Activated naive CD8-positive, alpha-beta T cell treated with anti-CD3 and anti-CD28 coated beads for 36 hours (primary cell): ENCODE measurements at places on chromosomes 6 and 20. TPM values are rescaled to one million over a fixed set of nuclear protein-coding genes. Genes with fewer than 3 reads are reported as not detected.

GRCh38 chr6:346386-347030 is 45.0 kb upstream of the IRF4 start:
- no peak for DNase-seq

DNA sequence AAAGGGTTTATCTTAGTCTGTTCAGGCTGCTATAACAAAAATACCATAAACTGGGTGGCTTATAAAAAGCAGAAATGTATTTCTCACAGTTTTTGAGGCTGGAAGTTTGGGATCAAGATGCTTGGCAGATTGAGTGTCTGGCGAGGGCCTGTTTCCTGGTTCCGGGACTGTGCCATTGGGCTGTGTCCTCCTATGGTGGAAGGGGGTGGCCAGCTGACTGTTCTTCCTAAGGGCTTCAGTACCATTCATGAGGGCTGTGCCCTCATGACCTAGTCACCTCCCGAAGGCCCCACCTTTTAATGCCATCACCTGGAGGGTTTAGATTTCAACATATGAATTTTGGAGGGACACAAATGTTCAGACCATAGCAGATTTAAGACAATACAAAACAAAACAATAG is 91.2 kb downstream of the ARID1B start:
- no peak for DNase-seq

DNA sequence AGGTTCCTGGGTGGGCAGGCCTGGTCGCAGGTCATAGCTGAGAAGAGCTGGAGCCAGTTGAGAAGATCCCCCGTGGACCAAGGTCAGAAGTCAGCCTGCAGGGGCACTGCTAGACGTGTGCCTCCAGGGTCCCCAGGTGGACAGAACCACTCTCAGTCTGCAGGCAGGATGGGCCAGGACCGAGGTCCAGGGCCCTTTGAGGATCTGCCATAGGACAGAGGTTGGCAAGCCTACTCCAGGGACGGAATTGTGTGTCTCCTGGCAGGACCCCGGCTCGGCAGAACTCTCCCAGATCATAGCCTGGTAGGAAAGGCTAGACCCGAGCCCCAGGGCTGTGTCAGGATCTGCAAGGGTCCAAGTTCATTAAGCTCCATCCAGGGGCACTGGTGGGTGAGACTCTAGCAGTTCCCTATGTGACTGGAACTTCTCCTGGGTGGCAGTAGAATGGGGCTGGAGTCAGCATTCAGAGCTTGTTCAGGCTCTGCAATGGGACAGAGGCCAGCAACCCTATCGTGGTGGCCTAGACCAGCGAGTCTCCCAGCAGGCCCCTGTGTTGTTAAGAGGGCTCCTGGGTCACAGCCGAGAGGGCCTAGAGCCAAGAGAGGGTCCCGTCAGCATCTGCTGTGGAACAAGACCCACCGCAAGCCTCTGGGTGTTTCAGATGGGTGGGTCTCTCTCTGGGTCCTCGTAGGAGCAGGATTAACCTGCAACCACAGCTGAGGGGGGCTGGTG is 18.2 kb downstream of the TTLL2 start:
- DNase-seq, result no peak

GRCh38 chr20:24868396-24868927 is 80.6 kb upstream of the CST7 start:
- no peak for DNase-seq

DNA sequence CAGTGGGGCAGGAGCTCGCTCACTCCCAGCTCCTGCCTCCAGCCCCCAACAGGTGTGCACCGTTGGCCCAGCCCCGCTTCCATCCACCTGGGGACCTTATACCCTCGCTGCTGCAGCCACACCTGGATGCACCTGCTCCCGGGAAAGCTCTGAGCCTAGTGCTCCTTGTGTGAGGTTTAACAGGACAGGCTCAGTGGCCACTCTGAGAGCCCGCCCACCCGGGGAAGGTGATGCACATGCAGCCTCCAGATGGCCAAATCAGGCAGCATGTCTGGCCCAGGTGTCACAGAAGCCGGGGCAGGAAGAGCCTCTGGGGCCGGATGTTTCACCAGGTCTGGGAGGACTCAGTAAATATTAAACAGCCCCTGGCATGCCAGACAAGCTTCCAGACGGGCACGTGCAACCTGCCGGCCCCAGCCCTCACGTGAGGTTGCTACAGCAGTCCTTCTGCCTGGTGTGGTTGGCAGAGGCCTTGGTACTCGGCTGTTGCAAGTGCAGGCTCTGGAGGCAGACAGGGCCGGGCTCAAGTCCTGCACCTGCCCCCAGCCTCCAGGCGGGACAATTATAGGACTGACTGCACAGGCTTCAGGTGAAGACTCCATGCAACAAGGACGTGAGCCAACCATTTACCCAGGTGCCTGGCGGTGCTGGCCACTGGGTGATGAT is 66.9 kb downstream of the RIPOR3 start:
- DNase-seq, result no peak

GRCh38 chr6:167405778-167406532 is 81.1 kb downstream of the TTLL2 start:
- DNase-seq, result no peak

- no peak for DNase-seq
Observed at GRCh38 chr6:35494161-35494563, 2.7 kb downstream of the TEAD3 start.

GRCh38 chr6:7909323-7910276 is 988 bp downstream of the TXNDC5 start:
- peak; percentile 61 for DNase-seq

Gene PRR18
- total RNA-seq, result 0.08 TPM

Gene RIMS1
- not detected for total RNA-seq

Gene ISM1
- 3.4 TPM for total RNA-seq

DNA sequence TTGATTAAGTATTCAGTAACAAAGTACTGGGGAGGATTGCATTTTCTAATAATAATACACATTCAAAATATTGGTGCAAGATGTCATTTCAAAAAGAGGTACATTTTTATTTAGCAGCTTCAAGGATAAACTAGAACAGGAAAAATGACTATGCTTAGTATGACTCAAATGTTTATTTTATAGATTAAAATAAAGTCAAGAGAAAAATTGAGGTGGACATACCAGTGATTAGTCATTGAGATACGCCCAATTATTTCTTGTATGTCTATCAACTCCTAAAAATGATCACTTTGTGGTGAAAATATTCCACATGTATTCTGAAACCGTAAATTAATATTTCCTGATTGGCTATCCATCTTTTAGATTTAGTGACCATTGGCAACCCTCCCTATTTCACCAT is 96.7 kb downstream of the PHF3 start:
- DNase-seq, result no peak

- no peak for DNase-seq
Observed at GRCh38 chr6:11197175-11197536, 35.3 kb downstream of the NEDD9 start.

- no peak for DNase-seq
Observed at GRCh38 chr20:1786486-1786885, 108.7 kb upstream of the SIRPA start.

- DNase-seq, result peak; percentile 39
Observed at GRCh38 chr6:2542858-2543218, 207.9 kb downstream of the MYLK4 start.

- DNase-seq, result no peak
Observed at GRCh38 chr6:166511316-166511715, 75.2 kb downstream of the RAMACL start.

DNA sequence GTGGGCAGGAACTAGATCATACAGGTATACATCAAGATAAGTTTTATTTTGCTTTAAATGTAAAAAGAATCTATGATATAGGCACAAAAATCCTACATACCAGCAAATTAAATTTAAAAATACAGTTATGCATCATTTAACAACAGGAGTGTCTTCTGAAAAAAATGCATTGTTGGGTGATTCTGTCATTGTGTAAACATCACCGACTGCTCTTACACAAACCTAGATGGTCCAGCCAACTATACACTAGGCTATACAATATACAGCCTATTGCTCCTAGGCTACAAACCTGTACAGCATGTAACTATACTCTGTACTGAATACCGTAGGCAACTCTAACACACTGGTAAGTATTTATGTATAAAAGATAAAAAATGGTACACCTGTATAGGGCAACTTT is 139.4 kb downstream of the RNGTT start:
- no peak for DNase-seq

DNA sequence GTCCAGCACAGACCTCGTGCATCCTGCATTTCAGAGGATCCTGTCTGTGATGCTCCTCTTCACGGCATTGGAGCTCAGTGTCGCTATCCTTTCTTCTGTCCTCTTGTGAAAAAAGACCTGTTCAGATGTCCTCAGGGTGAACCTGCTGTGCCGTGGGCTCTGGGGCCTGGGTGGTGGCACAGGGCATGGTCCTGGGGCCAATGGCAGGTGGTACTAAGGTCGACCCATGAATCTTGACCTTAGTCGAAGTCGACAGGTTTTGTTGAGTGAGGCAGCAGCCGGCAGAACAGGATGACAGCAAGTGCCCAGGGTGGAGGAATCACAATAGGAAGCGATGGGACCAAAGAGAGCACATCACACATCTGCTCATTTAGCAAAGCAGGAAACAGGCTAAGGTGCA is 22.0 kb upstream of the MAS1L start:
- DNase-seq, result no peak

GRCh38 chr6:27865850-27866356 is 46.3 kb downstream of the OR2B2 start:
- peak; percentile 67 for DNase-seq

- DNase-seq, result no peak
Observed at GRCh38 chr6:4936681-4937041, 67.2 kb downstream of the RPP40 start.

GRCh38 chr20:25706793-25707192 is 10.1 kb upstream of the ZNF337 start:
- peak; percentile 29 for DNase-seq

Gene CTCFL
- not detected for total RNA-seq

DNA sequence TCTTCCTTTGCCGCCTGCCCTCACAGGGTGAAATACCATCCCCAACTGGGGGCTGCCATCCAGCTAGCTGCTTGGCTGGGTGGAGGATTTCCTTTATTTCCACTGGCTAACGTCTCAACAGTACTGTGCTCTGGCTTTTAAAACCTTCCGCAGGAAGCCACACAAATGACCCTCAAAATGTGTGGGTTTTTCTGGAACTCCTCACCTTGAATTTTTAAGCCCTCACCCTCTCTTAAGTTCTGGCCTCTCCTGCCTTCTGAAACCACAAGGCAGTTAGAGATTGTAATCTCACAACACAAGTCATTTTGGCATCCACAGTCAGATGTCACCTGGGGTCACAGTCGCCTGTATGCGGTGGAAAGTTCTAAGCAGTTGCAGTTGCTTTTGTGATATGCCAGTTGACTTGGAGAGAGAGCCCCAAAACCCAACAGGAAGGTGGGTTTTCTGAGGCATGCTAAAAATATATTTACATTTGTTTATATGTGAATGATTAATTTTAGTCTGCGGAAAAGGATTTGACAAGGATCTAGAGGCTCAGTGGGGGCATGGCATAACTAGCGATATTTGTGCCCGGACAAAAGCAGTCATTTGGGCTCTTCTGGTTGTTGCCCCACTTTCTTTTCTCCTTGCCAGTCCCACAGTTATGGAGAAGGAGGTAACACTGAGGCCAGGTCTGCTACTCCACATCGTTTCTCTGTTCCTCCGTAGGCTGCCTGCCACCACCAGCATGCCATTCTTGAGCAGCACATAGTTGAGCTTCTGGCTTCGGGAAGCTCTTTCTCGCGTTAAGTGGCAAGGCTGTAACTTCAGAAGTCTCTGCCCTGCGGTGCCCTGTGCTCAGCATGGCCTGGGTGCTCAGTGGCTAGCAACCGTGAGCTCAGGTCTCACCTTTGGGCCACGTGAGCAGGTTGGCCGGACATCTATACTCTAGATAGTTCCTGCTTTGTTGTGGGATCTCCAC is 335.3 kb downstream of the CD83 start:
- DNase-seq, result peak; percentile 66

GRCh38 chr6:121596441-121596840 is 161.0 kb downstream of the GJA1 start:
- no peak for DNase-seq

GRCh38 chr20:57384953-57385761 is 6.0 kb upstream of the RBM38 start:
- DNase-seq, result no peak

DNA sequence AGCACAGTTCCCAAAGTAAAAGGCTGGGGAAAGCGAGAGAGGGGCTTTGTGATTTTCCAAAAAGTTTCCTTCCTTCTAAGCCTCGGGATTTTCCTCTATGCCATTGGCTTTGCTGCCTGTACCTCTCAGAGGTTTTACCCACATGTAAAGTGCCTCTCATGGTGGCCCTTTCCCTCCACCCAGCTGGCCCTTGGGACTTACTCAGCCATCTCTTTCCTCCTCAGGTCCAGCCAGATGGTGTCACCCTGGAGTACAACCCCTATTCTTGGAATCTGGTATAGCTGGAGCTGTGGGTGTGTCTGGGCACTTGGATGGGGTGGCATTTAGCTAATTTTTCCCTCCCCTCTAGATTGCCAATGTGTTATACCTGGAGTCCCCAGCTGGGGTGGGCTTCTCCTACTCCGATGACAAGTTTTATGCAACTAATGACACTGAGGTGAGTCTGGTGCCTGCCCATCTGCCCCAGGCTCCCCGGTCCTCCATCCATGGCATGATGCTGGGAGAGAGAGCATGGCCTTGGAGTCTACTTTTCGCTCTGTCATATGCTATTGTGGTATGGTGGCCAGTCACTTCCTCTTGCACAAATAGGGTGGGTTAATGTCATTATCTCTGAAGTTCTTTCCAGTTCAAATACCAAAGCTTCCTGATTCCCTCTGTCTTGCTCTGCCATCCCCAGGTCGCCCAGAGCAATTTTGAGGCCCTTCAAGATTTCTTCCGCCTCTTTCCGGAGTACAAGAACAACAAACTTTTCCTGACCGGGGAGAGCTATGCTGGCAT is 1.1 kb downstream of the CTSA start:
- no peak for DNase-seq

DNA sequence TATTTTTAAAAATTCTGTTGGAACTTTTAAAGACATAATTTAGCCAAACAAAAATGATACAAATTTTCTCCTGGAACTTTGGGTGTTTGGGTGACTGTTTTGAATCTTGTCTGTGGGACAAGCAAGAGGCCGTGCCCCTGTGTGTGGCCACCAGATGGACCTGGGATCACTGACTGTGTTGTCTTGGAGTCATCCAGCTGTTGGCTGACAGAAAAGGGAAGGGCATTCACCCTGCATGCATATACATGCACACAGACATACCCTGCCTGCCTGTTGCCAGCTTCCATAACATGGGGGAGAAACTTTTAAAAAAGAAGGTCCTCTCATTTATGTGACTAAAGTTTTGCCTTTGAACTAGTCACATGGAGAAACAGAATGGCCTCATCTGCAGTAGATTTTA is 72.7 kb downstream of the BLOC1S5 start:
- no peak for DNase-seq

DNA sequence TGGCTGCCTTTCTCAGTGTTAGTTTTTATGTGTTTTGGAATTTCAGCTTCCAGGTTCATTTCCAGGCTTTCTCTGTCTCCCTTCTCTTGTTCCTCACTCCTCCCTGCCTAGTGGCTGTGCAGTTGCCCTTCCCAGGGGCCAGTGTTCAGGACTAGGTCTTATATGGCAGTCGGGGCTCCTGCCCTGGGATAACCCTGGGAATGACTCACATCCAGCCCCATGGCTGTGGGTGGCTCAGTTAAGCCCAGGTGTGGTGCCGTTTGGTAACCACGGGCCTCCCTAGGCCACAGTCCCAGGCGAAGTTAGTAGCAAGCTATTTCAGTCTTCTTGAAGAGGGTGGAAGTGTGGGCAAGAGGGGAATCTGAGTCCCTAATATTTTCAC is 57.4 kb upstream of the DDR1 start:
- DNase-seq, result no peak

GRCh38 chr20:47133809-47134456 is 222.6 kb downstream of the ZMYND8 start:
- DNase-seq, result no peak

GRCh38 chr6:27834879-27835549 is 77.2 kb downstream of the OR2B2 start:
- no peak for DNase-seq
